ENCODE measurements at places on chromosomes 1 and 21. TPM values are rescaled to one million over a fixed set of nuclear protein-coding genes. Genes with fewer than 3 reads are reported as not detected.

GRCh38 chr1:47522935-47523834 is 85.3 kb downstream of the FOXD2 start:
- H3K4me3 ChIP-seq, result no peak overlapping the region
- H3K27ac ChIP-seq, result peak overlapping the region; percentile 40
- H3K36me3 ChIP-seq, result no peaks in the 10 kb centered on the region
- no peaks in the 10 kb centered on the region for H3K27me3 ChIP-seq
- no peak for DNase-seq
- H3K4me1 ChIP-seq, result peaks cover 16% of the 10 kb centered on the region

DNA sequence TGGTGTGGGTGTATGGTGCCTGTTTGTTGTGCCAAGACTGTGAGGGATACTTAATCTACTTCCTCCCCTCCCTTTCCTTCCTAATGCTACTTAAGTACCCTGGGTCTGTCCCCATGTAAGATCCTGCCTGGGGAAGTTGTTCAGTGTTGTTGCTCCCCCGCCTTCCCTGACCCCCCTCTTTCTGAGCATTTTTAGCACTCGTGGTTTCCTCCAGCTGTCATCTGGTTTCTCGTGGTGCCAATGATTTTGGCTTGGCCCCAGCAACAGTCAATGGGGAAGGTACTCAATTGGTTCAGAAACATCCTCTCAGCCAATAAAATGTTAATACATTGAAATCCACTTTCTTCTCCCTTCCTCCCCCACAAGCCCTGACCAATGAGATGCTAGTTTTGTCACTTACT is 8.0 kb upstream of the B4GALT3 start:
- H3K4me1 ChIP-seq, result peaks cover 11% of the 10 kb centered on the region
- H3K4me3 ChIP-seq, result no peak overlapping the region
- H3K27me3 ChIP-seq, result no peaks in the 10 kb centered on the region
- H3K36me3 ChIP-seq, result no peaks in the 10 kb centered on the region
- DNase-seq, result no peak
- H3K27ac ChIP-seq, result no peak overlapping the region

DNA sequence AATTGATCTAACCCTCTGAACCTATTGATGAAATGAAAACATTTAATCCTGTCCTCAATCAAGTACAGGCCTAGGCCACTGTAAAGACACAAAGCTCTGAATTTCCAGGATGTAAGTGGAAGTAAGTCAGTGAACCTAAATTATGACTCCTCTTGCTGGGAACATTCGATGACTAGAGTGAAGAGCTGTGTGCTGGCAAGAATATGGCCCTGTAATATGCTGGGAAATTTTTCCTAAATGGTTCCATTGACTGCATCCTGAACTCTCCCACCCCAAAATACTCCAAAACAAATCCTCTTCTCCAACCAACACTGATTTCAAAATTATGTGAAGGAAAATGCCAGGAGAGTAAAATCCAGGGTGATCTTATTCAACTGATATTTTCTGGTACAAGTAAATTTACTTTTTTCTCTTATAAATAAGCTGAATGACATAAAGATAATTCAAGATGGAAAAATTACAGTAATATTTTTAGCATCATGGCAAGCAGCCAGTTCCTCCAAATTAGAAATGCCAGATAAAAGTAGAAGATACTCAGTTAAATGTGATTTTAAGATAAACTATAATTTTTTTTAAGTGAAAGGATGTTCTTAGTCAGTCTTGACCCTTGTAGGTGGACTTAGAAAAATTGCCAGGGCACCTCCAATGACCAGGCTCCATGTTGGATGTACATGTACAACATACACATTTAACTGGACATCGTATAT is 269.4 kb downstream of the PTGER3 start:
- H3K4me1 ChIP-seq, result no peaks in the 10 kb centered on the region
- H3K27me3 ChIP-seq, result no peaks in the 10 kb centered on the region
- no peak overlapping the region for H3K27ac ChIP-seq
- no peak for DNase-seq
- no peak overlapping the region for H3K4me3 ChIP-seq

GRCh38 chr1:50132347-50132894 is 23.7 kb downstream of the ELAVL4 start:
- no peak for DNase-seq
- H3K4me1 ChIP-seq, result no peaks in the 10 kb centered on the region
- H3K4me3 ChIP-seq, result no peak overlapping the region
- no peaks in the 10 kb centered on the region for H3K36me3 ChIP-seq
- H3K27ac ChIP-seq, result no peak overlapping the region

DNA sequence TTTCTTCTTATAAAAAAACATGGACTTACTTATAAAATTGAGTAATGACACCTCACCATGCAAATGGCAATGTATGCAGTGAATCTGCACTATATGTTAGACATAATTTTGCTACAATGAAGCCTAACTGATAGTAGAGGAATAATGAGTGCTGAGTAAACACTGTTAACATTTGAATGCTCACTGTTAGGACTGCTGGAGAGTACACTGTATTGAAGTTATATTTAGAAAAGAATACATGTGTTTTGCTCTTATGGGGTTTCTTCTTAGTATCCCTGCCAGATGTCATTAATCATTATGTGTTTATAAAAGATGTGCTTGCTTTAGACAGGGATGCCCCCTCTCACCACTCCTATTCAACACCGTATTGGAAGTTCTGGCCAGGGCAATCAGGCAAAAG is 111.1 kb upstream of the ZP4 start:
- H3K27me3 ChIP-seq, result no peaks in the 10 kb centered on the region
- H3K36me3 ChIP-seq, result no peaks in the 10 kb centered on the region
- no peak for DNase-seq
- H3K27ac ChIP-seq, result no peak overlapping the region
- H3K4me1 ChIP-seq, result no peaks in the 10 kb centered on the region
- H3K4me3 ChIP-seq, result no peak overlapping the region

- H3K27me3 ChIP-seq, result no peaks in the 10 kb centered on the region
- H3K4me1 ChIP-seq, result peaks cover 43% of the 10 kb centered on the region
- no peak overlapping the region for H3K27ac ChIP-seq
- DNase-seq, result no peak
- H3K36me3 ChIP-seq, result no peaks in the 10 kb centered on the region
Measured at GRCh38 chr1:62385923-62386322, 50.9 kb upstream of the USP1 start.

DNA sequence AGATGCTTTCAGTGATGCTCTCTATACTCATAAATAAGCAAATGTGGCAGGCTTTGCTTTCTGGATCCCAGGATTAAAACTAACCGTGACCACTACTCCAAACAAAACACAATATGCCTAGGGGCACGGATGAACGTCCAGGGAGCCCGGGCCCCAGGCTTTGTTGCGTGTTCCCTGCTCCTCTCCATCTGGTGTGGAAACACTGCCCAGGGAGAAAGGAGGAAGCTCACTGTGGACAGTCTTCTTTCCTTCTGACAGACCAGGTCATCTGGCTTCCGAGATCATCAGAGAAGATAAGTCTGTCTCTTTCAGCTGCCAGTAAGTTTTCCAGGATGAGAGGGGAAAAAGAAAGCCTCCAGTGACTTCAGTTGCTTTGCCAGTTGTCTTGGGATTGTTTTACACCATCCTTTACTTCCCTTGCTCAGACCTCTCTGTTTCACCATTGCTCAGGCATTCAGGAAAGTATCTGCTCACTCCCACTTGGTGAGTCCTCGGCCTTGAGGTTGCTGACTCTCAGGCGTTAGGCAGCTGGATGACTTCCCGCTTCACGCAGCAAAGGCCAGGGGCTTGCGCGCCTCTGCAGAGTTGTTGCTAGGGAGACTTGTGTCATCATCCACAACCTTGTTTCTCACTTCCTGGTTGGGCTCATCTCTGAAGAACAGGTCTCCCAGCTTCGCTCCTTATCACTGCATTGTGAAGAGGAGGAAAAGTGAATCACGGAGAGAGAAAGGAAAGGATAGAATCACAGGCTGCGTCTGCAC is 20.6 kb upstream of the PGD start:
- peaks cover 14% of the 10 kb centered on the region for H3K4me1 ChIP-seq
- H3K27ac ChIP-seq, result no peak overlapping the region
- no peak for DNase-seq
- no peak overlapping the region for H3K4me3 ChIP-seq
- H3K27me3 ChIP-seq, result no peaks in the 10 kb centered on the region
- H3K36me3 ChIP-seq, result peaks cover 27% of the 10 kb centered on the region

- no peaks in the 10 kb centered on the region for H3K4me1 ChIP-seq
- H3K27me3 ChIP-seq, result no peaks in the 10 kb centered on the region
- H3K27ac ChIP-seq, result no peak overlapping the region
- H3K36me3 ChIP-seq, result peaks cover 3% of the 10 kb centered on the region
- H3K4me3 ChIP-seq, result no peak overlapping the region
Measured at GRCh38 chr21:32507342-32507919, 77.9 kb downstream of the TCP10L start.

GRCh38 chr1:221940631-221941030 is 198.7 kb upstream of the DUSP10 start:
- no peaks in the 10 kb centered on the region for H3K36me3 ChIP-seq
- no peaks in the 10 kb centered on the region for H3K27me3 ChIP-seq
- H3K4me1 ChIP-seq, result no peaks in the 10 kb centered on the region
- no peak overlapping the region for H3K27ac ChIP-seq

GRCh38 chr1:53267761-53268160 is 29.4 kb upstream of the MAGOH start:
- no peak for DNase-seq
- H3K4me3 ChIP-seq, result no peak overlapping the region

DNA sequence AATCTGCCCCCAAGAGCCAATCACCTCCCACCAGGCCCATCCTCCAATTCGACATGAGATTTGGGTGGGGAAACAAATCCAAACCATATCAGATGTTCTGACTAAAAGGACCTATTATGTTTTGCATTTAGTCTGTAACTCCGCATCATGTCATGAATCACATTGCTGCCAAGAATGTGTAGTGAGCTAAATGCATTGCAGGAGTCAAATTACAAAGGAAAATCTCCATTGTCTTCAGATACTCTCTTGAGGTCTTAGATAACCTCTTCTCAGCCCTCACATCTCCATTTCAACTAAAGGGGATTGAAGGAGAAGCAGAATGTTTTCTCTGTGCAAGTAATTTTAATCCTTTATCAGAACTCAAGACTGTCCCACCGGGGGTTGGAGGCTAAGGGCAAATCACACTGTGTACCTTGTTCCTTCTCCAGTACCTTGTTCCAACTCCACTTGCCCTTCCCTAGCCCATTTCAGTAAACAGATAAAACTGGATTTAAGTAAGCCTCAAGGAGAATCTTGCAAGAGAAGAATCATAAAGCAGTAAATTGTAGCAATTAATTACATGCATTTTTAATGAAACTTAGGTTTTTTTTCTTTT is 34.1 kb downstream of the EXTL2 start:
- no peak overlapping the region for H3K4me3 ChIP-seq
- H3K27ac ChIP-seq, result peak overlapping the region; percentile 24
- H3K4me1 ChIP-seq, result peaks cover 10% of the 10 kb centered on the region

- DNase-seq, result no peak
- peaks cover 11% of the 10 kb centered on the region for H3K4me1 ChIP-seq
- H3K4me3 ChIP-seq, result no peak overlapping the region
Measured at GRCh38 chr1:109467301-109467777, 993 bp downstream of the SYPL2 start.

GRCh38 chr1:205945069-205945468 is 1.8 kb upstream of the SLC26A9 start:
- no peak for DNase-seq
- H3K4me3 ChIP-seq, result no peak overlapping the region
- H3K4me1 ChIP-seq, result no peaks in the 10 kb centered on the region
- H3K27me3 ChIP-seq, result peaks cover 6% of the 10 kb centered on the region
- no peak overlapping the region for H3K27ac ChIP-seq

The OR10J1 gene
- not detected for total RNA-seq

The PARS2 gene
- 2.6 TPM for total RNA-seq

The MOV10 gene
- 57.0 TPM for total RNA-seq

The CDCA8 gene
- total RNA-seq, result 10.3 TPM

The CATSPERE gene
- not detected for total RNA-seq

The LCE1C gene
- total RNA-seq, result not detected
